ENCODE measurements at places on chromosomes 2 and 18.

DNA sequence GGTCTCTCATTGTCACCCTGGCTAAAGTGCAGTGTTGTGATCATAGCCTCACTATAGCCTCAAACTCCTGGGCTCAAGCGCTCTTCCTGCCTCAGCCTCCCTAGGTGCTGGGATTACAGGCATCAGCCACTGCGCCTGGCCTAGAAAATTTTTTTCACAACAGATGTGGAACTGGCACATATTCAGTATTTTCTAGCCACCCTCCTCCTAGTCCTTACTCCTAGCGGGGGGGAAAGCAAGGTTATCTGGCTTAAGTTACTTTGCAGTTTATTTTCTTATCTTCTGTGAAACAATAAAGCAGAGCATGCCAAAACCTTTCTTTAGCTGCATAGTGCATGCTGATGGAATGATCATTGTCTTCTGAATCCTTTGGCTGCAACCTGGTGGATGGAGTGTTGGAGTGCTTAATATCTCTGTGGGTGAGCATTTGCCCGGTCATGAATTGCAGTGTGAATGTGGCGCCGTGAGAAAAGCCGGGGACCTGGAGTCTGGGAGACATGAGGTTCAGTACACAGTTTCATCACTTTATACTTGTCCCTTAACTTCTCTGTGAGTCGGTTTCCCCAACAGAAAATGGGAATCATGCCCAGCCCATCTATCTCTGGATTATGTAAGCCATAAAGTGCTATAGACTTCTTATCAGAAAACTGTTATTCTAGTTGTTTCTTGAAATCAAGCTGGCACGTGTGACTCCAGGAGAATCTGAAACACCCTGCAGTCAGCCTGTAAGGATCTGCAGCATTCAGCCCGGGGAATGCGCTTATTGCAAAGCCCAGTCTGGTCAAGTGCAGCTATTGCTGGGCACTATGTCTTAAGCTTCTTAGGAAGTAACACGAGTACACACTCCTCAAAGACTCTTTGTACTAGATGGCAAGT, 38.2 kb upstream of the MAP3K20 start:
- DNase-seq, result no peak

GRCh38 chr2:49291619-49292018, 137.3 kb upstream of the FSHR start:
- DNase-seq, result no peak

GRCh38 chr2:188956961-188957360, 17.2 kb upstream of the COL3A1 start:
- DNase-seq, result no peak

GRCh38 chr2:59662127-59662861, 891.2 kb downstream of the BCL11A start:
- no peak for DNase-seq

DNA sequence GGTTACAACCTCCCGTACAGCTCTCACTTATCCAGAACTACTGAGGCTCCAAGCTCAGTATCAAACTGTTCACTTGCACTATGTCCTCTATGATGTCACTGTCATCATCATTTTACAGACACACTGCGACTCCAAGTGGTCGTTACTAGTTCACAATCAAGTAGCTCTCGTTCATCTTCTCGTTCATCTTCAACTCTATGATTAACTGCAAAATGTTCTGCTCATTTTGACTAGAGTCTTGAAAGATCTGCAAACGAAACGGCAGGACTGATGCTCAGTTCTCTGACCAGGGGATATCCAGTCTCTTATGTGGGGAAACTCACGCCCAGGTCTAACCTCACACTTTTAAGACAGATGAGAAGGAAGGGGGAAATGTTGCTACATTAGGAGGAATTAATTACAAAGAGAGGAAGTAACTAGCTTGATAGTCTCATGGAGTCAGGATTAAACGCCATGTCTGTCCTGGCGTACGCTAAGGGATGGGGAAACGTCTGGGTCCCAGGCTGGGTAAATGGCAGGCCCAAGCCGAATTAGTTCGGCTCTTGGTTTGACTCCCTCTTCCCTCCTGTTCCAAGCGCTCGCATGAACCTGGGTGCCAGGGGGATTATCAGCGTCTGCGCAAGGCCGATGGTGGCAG, 794 bp upstream of the CHCHD5 start:
- peak; percentile 19 for DNase-seq

- peak; percentile 6 for DNase-seq
Measured at GRCh38 chr2:118442996-118443553, 354.8 kb downstream of the INSIG2 start.

Measured in NCI-H510A (cell line).